Aorta (tissue), 5 donors: ENCODE measurements at places on chromosomes 5 and 9. TPM values are rescaled to one million over a fixed set of nuclear protein-coding genes. Genes with fewer than 3 reads are reported as not detected.

FOXD1 gene
- total RNA-seq: 15.2 TPM

DNA sequence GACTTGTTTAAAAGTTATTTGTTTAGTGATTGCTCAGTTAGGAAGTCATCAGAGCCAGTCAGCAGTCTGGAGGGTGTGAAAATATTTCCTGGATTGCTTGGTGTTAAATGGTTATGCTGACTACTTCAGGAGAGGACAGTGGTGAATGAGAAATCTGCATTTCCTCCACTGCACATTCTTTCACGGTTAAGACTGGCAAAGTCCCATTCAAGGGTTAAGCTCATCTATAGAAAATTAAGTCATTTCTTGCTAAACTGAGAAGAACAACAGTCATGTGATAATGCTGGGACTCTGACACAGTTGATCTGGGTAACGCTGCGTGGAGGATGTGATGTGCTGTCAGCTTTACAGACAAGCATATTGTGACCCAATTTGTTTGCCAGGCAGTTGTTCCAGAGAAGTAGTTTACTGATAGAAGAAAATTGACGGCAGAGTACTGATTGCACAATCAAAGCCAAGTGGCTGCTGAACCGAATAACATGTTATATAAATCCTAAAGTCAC, 80.4 kb downstream of the GRAMD2B start:
- DNase-seq: peak; percentile 48
- H3K36me3 ChIP-seq: no peaks in the 10 kb centered on the region
- no peak overlapping the region for H3K27ac ChIP-seq
- no peak overlapping the region for H3K4me3 ChIP-seq

C9orf153 gene
- total RNA-seq: 1.3 TPM

- H3K27ac ChIP-seq: no peak overlapping the region
- H3K4me3 ChIP-seq: no peak overlapping the region
- peaks cover 3% of the 10 kb centered on the region for H3K36me3 ChIP-seq
- H3K4me1 ChIP-seq: peaks cover 3% of the 10 kb centered on the region
- no peak for DNase-seq
- no peaks in the 10 kb centered on the region for H3K27me3 ChIP-seq
These were observed 136.5 kb downstream of the MEF2C start for GRCh38 chr5:88746438-88746882.

CDX1 gene
- not detected for total RNA-seq

DNA sequence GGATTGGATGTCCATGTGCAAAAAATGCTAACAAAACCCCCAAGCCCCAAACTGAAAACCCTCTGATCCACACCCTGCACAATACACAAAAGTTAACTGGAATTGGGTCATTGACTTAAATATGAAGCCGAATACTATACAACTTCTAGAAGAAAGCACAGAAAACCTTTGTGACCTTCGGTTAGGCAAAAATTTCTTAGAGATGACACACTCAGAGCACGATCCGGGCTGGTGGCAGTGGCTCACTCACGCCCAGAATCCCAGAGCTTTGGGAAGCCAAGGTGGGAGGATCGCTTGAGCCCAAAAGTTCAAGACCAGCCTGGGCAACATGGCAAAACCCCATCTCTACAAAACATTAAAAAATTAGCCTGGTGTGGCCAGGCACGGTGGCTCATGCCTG, 1.8 kb upstream of the DIPK1B start:
- H3K27ac ChIP-seq: no peak overlapping the region
- H3K4me3 ChIP-seq: no peak overlapping the region
- H3K36me3 ChIP-seq: no peaks in the 10 kb centered on the region

DNA sequence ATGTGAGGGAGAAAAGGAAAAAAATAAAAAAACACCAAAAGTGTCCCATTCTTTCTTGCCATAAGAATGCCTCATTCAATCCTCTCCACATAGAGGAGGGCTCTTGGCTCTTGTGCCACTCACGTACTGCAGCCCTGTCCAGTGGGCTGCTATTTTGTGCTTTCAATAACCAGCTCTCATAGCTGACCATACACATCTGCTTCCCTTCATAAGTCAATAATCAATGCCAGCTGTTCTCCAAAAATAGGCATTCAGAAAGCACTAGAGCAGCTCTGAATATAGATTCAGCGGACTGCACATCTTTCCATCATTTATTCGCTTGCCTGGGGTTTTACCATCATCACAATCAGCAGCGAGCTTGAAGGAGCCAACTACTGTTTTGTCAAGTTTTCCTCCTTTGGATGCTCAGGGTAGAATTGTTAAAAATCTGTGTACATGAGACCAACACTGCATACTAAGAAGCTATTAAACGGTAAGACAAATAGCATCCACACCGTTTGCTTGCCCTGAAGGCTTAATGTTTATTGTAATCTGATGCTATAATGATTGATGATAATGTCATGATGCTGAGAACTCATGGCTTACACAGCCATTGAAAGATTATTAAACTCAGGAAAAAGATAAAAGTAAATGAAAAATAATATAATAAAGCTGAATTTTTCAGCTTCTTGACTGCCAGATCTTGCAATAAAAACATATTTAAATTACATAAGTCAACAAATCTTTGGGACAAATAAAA, 80.0 kb downstream of the OXCT1 start:
- H3K36me3 ChIP-seq: no peaks in the 10 kb centered on the region
- H3K27ac ChIP-seq: peak overlapping the region; percentile 75
- H3K4me3 ChIP-seq: no peak overlapping the region
- H3K4me1 ChIP-seq: peaks cover 16% of the 10 kb centered on the region
- no peaks in the 10 kb centered on the region for H3K27me3 ChIP-seq

DNA sequence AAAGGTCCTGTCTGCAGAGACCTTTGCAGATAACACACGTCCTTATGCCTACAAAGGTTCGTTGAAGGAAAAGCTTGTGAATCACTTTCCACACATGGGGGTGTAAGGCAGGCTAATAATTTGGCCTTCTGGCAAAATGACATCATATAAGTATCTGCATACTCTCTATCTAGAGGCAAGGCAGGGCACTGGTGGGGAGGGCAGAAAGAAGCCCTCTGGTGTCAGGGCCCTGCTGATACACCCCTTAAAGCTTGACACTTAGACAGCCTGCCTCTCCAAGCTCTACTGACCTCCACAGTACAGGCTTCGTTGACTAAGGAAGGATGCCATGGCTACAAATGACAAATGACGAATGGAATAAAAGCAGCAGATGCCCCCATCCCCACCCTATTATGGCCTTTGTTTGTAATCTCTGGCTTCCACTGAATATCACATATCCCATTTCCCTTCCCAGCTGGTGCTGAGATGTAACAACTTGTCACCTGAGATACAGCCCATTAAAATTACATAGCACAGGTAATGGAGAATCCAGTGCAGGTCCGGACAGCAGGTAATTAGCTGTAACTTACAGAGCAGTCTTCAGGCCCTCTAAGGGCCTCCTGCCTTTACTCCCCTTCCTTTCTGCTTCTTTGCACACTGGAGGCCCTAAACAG, 76.9 kb upstream of the IFNK start:
- no peaks in the 10 kb centered on the region for H3K36me3 ChIP-seq
- no peak for DNase-seq
- H3K4me1 ChIP-seq: peaks cover 2% of the 10 kb centered on the region
- no peak overlapping the region for H3K27ac ChIP-seq
- no peak overlapping the region for H3K4me3 ChIP-seq
- H3K27me3 ChIP-seq: no peaks in the 10 kb centered on the region

PCDHGB2 gene
- total RNA-seq: 6.5 TPM

- H3K4me3 ChIP-seq: no peak overlapping the region
- no peaks in the 10 kb centered on the region for H3K4me1 ChIP-seq
- H3K27me3 ChIP-seq: no peaks in the 10 kb centered on the region
- no peak overlapping the region for H3K27ac ChIP-seq
- DNase-seq: no peak
- H3K36me3 ChIP-seq: no peaks in the 10 kb centered on the region
These were observed 56.5 kb upstream of the JADE2 start for GRCh38 chr5:134468921-134469400.

ANKRD18B gene
- total RNA-seq: not detected

DNA sequence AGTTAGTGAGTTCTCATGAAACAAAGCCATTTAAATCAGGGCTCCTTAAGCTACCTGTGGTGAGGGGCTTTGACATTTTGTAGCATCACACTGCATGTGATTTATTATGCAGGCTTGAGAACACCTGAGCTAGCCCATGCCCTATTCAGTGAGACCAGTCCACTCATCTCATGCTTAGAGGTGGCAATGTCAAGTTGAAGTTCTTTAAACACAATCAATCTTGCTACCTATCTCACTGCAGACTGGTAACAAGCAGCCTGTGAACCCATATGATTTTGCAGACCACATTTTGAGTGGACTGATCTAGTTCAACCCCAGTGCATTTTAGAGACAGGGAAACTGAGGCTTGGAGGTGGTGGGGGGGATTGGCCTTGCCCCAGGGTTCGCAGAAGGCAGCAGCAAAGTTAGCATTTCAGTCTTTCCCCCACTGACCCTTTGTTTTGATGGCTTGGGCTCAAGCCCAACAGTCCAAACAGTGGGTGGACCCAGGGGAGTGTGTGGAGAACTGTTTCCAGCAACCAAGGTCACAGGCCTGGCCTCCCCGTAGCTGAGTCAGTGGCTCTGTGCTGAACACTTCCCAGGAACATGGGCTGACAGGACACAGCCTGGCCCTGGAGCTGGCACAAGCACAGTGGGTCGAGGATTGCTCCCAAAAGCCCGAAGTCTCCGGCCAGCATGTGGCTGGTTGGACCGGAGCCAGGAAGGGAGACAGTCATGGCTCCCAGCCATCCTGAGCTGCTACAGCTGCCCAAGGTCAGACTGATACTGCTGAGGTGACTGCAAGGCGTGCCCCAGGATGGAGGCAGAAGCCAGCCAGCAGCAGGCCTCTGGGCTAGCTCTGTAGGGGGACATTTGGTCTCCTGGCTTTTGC, 95.3 kb downstream of the RGS3 start:
- DNase-seq: peak; percentile 93
- no peak overlapping the region for H3K27ac ChIP-seq
- H3K36me3 ChIP-seq: no peaks in the 10 kb centered on the region
- no peak overlapping the region for H3K4me3 ChIP-seq

- H3K4me1 ChIP-seq: no peaks in the 10 kb centered on the region
- H3K27me3 ChIP-seq: no peaks in the 10 kb centered on the region
- peak overlapping the region; percentile 85 for H3K27ac ChIP-seq
- no peaks in the 10 kb centered on the region for H3K36me3 ChIP-seq
- DNase-seq: no peak
- no peak overlapping the region for H3K4me3 ChIP-seq
These were observed 19.8 kb downstream of the DYNC2I2 start for GRCh38 chr9:128636556-128637530.

- DNase-seq: no peak
- no peak overlapping the region for H3K27ac ChIP-seq
- H3K36me3 ChIP-seq: no peaks in the 10 kb centered on the region
These were observed 7.2 kb upstream of the LHFPL2 start for GRCh38 chr5:78655746-78656290.

LHX3 gene
- not detected for total RNA-seq

CBY3 gene
- total RNA-seq: not detected

- H3K27ac ChIP-seq: no peak overlapping the region
- H3K36me3 ChIP-seq: no peaks in the 10 kb centered on the region
- H3K4me1 ChIP-seq: peaks cover 2% of the 10 kb centered on the region
- no peak for DNase-seq
- H3K4me3 ChIP-seq: no peak overlapping the region
These were observed 430.6 kb downstream of the NR2F1-AS1 start for GRCh38 chr5:93150311-93151012.

DNA sequence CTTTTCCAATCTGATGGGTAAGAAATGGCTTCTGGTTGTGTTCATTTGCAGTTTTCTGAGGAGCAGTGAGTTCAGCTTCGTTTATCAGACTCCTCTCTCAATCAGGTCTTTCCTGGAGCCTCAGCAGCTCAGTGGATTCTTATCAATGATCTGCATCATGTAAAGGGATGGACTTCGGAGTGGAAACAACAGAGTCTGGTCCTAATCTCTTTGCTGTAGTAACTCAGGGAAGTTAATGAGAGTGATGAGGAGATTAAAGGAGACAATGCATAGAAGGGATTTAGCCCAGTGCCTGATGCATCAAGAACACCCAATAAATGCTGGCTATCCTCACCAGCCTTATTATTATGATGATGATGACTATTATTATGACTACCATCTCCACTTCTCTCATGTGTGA, 47.2 kb downstream of the SMIM23 start:
- no peak overlapping the region for H3K27ac ChIP-seq
- no peaks in the 10 kb centered on the region for H3K4me1 ChIP-seq
- H3K4me3 ChIP-seq: no peak overlapping the region
- no peak for DNase-seq
- no peaks in the 10 kb centered on the region for H3K36me3 ChIP-seq
- H3K27me3 ChIP-seq: no peaks in the 10 kb centered on the region
